ENCODE measurements at places on chromosomes 11 and 22. TPM values are rescaled to one million over a fixed set of nuclear protein-coding genes. Genes with fewer than 3 reads are reported as not detected.

Gene TRIM49B
- not detected for total RNA-seq

Gene CCDC89
- total RNA-seq = 7.1 TPM

Gene TIGD3
- under 0.01 TPM for total RNA-seq

Gene TMEM179B
- total RNA-seq = 23.2 TPM

Gene TPBGL
- total RNA-seq = not detected

Gene RASGRP2
- total RNA-seq = 0.16 TPM

Gene CD44
- total RNA-seq = 385 TPM

Gene OR6T1
- total RNA-seq = not detected

Gene DEUP1
- not detected for total RNA-seq

Gene RBM4B
- total RNA-seq = 29.3 TPM

Gene ADSL
- 109 TPM for total RNA-seq

Gene SSTR3
- total RNA-seq = 0.16 TPM

All from bronchial smooth muscle cell (primary cell).